ENCODE measurements at places on chromosomes 1 and 21.

DNA sequence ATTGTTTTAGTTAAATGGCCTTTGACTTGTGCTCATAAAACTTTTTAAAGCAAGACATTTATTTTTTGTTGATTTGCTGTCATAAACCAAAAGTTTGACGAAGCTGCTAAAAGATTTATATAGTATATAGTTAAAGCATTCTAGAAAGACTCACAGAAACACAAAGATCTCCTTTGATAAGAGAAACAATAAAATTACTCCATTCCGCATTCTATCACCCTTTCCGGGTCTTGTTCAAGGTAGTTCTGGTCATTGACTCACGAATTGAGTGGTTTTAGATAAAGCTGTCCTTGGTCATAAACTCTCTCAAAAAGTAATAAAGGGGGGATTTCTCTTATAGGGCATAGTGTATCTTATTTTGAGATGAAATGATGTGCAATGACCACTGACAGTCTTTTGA, 1010.5 kb upstream of the NCAM2 start:
- DNase-seq = no peak

DNA sequence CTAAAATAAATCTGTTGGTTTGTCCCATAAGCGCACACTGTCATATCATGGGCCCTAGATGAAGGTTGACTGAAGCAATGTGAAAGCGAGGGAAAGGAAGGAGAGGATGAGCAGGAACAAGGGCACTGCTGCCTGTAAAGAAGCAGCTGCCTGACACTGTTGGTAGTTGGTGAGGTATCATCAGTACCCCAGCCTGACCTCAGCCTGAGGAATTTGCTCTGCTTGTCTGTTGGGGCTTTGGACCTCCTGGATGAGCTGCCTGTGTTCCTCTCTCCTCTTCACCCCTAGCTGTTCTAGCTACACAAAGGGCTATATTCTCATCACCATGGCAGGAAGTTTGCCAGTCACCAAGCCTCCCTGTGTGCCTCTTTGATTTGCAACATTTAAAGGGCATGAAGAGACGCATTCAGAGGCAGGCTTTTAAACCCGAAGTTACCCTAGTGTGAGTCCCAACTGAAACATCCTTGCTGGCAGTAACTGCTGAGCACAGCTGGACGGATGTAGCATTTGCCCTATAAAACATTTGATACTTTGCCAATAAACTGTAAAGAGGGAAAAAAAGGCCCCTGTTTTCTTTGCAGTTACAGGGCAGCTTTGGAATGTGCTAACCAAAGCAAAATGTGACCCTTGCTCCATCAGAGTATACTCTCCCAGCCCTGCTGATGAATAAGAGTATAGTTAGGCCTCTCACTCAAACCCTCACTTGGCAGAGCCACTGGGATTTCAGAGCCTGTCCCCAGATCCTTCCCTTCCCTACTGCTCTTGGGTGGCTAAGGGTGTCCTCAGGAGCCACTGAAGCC, 22.2 kb upstream of the SPATA6 start:
- DNase-seq = peak; percentile 47

DNA sequence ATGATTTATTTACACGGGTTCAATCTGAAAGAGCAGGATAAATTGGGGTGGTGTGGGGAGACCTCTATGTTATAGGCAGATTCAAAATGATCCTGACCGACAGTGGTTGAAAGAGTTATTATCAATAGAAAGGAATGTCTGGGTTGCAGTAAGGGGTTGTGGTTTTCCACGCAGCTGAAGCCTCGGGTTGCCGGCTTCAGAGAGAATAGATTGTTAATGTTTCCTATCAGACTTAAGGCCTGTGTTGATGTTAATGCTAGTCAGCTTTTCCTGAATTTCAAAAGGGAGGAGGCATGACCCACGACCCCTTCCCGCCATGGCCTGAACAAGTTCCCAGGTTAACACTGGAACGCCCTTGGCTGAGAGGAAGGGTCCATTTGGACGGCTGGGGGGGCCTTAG, 2.2 kb upstream of the UBE2J2 start:
- no peak for DNase-seq

- DNase-seq = no peak
These were observed 49.5 kb downstream of the SSBP3 start for GRCh38 chr1:54356680-54357147.

GRCh38 chr1:226001088-226001487, 1.9 kb upstream of the SDE2 start:
- DNase-seq = no peak

DNA sequence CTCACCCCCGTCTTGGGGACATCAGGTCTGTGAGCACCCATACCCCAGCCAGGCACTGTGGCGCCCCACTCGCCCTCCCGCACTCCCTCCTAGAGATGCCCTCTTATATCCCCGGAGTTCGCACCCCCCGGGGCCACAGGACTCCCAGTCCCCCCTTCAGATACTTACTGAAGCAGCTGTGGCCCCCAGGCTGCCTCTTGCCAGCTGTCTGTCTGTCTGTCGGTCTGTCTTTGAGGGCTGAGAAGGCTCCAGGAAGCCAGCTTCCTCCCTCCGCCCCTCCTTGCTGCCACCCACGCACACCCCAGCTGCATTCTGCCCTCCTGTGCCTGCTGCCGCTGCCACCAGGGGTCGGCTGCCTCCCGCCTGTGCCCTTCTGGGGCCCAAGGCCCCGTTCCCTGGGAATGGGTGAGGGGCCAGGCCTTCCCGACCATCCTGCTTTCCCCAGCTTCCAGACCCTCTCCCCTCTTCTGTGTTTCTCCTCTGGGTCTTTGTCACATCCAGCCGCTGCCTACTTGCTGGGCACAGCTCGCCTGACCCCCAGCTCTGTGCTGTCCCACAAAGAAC, at the start of gene PTPN7:
Gene PTPN7, minus strand, starts transcription at position 226 of the 564 bp plus-strand sequence. CDS start 1,200 bp downstream, outside the sequence.
- DNase-seq = no peak

DNA sequence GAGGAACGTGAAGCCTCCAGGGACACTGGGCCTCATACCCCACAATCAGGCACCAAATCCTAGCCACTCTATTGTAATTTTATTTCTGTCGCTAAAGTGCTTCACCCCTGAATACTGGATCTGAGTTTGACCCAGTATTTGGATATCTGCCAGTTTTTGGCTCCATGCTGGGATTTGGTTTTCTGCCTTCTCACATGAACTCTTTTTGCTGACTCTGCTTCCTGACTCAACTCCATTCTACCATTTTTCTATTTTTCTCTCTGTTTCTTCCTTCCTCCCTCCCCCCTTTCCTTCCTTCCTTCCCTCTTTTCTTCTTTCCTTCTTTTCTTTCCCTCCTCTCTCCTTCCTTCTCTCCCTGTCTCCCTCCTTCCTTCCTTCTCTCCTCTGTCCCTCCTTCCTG, 151.3 kb upstream of the GJB5 start:
- DNase-seq = no peak

DNA sequence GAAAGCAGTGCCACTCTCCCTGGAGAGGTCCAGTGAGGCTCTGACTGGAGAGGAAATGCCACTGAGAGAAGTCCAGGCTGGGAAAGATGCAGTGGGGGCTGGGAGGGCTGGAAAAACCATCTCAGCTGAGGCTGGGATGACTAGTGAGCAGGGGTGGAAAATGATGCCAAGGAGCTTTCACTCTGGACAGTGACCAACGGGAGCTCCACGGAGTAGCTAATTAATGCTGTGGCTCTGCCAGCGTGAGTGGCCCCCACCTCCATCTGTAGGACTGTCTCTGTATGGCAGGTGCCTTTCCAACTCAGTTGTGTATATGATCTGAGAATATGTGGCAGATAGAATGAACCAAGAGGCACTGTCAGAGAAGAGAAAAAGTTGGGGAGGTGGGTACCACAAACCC, 86.7 kb downstream of the DDX20 start:
- DNase-seq = no peak

DNA sequence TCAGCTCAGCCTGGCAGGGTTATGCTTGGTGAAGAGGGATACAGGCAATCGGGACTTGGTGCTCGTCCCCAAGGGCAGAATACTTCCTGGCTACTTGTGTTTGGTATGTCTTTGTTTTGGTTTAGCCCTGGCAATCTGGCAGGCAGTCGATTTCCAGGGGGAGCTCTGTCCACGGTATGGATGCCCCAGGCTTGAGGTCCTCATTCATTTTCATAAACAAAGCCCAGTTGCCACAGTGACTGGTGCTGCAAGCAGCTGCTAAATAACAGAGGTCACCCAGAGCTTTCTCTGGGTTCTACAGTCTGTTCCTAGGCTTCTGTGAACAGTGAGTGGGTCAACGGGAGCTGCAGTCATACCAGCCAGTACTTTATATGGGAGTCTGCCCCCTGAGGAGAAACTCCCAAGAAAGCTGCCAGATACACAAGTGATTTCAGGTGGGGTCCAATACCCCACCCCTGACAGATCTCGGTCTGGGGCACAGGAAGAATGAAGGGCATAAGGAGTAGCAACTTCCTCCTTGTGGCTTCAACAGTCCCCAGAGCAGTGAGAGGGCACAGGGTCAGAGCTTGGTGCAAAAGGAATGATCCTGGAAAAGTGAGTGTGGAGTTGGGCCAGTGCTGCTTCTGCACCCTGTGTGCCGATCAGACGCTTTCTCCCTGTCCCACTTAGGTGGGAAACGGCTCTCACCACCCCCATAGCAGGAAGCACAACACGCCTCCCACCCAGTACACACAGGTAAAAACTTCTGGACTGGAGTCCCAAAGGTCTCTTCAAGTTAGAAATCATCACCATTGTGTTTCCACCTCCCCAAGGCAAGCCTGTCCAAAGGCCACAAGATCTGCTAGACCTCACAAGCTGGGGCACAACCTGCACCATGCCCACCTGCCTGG, 55.5 kb downstream of the TGFBR3 start:
- DNase-seq = peak; percentile 85

- DNase-seq = no peak
These were observed 88.0 kb upstream of the AK4 start for GRCh38 chr1:65059930-65060538.

DNA sequence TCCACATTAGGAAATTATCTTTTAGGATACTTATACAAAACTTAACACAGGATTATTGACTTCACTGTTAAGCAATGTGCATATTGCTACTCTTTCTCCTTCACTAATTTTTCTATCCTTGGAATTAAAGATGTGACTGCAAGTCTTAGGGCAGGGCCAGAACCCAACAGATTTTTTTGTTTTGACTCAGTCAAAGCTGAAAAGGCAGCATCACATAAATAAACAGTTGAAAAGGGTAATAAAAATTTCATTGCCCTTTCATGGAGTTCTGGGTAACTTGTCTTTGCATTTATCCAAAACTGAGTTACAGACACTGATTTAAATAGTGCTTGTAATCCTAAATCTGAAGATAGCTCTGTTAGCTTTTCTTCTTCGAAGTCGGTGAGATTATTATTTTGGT, 1.9 kb upstream of the TMEM35B start:
- DNase-seq = peak; percentile 53

DNA sequence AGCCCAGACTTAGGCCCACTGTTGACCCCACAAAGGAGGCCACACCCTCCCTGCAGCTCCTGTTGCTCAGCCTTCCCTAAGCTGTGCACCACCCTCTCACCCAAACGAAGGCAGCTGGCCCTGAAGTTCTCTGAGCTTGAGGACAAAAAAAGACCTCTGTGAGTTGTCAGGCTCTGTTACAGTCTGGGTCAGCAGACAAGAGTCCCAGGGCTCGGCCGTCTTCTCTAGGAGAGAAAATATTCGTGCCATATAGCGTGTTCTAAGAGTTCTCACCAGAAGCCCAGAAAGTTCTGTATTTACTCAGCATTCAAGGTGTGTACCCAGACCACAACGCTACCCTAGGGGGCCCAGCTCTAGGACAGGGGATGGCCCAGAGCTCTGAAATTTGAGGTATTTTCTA, 25.5 kb upstream of the LYST start:
- no peak for DNase-seq

- no peak for DNase-seq
These were observed 22.7 kb downstream of the MFAP2 start for GRCh38 chr1:16957731-16958130.

DNA sequence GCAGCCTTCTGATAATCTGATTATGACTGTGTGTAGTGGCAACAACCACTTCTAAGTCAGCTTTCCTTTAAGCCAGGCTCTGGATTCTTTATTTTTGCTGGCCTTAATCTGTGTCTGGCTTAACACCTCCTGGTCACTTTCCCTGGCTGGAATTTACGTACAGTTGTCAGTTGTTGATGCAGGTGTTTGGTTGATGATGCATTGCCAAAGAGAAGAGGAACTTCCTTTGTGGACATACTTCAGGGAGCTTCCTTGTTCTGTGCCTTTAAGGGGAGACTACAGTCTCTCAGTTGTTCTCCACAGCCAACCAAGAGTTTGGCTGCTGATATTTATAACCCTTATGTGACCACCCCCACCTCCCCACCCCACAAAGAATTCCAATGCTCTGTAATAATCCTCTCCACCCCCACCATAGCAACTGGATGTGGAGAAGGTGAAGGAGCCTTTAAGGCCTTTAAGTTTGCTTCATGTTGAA, 96.0 kb upstream of the BMP8A start:
- peak; percentile 61 for DNase-seq

DNA sequence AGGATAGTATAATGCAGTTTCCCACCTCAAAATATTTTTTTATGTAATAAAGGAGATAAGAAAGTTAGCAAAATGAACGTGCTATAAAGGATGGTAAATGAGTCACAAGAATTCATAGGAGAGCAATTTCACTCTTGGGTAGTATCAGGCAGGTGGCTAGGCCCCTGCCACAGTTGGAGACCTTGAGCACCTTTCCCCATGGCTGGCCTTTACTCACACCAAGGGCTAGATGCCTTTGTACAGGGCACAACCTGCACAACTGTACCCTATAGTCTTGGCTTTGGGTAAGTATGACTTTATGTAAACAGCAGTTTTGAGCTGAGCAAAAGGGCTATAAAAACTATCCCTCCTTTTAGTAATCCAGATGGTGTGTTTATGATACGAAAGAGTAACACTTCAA, 85.1 kb downstream of the CTH start:
- no peak for DNase-seq

DNA sequence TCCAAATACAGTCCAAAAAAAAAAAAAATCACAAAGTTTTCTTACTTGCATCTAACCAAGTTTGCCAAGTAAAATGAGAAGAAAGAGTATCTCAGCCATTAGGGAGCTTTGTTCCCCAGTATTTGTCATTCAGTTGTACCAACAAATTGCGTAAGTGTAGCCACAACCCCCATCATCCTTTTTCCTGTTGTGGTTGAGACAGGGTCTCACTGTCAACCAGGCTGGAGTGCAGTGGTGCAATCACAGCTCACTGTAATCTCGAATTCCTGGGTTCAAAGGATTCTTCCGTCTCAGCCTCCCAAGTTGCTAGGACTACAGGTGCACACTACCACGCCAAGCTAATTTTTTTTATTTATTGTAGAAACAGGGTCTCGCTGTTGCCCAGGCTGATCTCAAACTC, 9.5 kb downstream of the STX6 start:
- no peak for DNase-seq

GRCh38 chr1:161781995-161782394, 15.9 kb downstream of the ATF6 start:
- no peak for DNase-seq

DNA sequence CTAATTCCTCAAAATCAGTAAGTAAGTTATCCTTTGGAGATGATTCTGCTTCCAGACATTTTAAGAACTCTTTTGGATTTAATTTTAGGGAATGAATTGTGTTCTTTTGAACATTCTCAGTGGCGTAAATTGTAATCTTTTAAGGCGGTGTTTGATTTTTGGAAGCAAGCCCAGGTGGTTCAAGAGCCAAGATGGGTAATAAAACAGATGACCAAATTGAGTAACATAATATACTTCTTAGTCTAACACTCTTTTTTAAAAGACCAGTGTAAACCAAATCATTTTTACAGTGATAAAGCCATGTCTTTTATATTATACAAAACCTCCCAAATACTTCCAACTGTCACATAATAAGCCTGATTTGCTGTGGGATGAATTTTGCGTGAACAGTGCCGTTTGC, 133.8 kb downstream of the LRRC40 start:
- peak; percentile 71 for DNase-seq

- no peak for DNase-seq
These were observed 12.3 kb downstream of the SYDE2 start for GRCh38 chr1:85188530-85188929.

GRCh38 chr1:225855503-225856300, 26.5 kb downstream of the TMEM63A start:
- no peak for DNase-seq

Data from GM04504 (cell line).